MG63 (cell line): ENCODE measurements at places on chromosomes 16 and 17. TPM values are rescaled to one million over a fixed set of nuclear protein-coding genes. Genes with fewer than 3 reads are reported as not detected.

The HOXB3 gene
- 2.1 and 4.6 TPM in 2 replicates for total RNA-seq

The PAGR1 gene
- total RNA-seq, result 90.0 and 113 TPM in 2 replicates

The NEUROD2 gene
- not detected in 2 replicates for total RNA-seq

The TNFSF13 gene
- total RNA-seq, result 1.7 TPM in 1 of 2 replicates, not detected in the other

- no peak for DNase-seq
Measured at GRCh38 chr16:79316004-79316458, 284.5 kb downstream of the MAF start.

DNA sequence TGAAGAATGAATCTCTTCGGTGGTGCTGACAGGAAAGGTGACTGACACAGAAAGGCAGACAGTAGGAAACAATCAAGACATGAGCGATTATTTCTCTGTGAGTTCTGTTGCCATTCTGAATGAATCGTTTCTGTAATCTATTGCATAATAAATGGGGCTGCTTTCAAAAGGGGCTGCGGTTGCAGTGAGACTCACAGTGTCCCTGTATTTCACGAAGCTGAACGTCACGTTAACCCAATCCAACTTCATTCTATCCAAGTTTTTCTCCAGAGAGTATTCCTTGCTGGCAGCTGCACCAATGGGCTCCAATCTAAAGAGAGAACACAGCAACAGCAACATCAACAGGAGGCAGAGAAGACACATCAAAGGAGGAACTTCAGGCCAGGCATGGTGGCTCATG, 75.4 kb downstream of the DNAH3 start:
- DNase-seq, result no peak

DNA sequence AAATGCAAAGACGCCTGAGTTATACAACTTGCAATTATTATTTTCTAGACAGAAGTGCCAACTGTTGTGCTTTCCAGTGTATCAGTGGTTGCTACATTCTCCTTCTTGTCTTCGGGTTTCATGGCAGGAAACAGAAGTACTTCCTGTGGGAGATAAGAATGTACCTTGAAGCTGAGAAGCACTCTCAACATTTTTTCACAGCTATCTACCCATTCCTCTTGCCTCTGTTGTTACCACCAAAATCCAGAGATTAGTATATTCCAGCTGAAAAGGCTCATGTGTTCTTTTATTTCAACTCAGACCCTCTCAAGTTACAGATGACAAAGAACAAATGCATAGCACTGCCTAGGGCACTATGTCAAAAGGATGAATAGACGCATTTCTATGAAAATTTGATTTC, 4.8 kb upstream of the ADAT1 start:
- DNase-seq, result no peak

- no peak for DNase-seq
Measured at GRCh38 chr17:52134641-52135040, 23.9 kb downstream of the CA10 start.

DNA sequence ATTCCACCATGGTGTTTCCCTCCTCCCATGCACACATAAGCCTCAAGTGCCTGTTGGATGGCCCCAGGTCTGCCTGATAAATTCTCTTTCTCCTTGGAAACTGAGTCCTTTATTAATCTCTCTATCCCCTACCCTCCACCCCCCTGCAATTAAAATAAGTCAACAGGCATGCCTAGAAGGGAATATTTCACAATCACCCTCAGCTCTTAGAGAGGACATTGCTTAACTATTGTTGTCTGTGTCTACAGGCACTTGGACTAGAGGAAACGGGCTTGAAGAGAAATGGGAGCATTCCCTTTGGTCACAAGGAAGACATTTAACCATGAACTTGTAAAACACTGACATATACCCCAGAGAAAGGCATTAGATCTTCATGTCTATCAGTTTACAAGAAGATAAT, 39.5 kb downstream of the RCVRN start:
- no peak for DNase-seq

GRCh38 chr17:81931189-81931556, 3.6 kb upstream of the MAFG start:
- DNase-seq, result no peak

- no peak for DNase-seq
Measured at GRCh38 chr16:12903407-12904328, 2.3 kb downstream of the SHISA9 start.

- no peak for DNase-seq
Measured at GRCh38 chr17:12693640-12694039, 27.9 kb downstream of the MYOCD start.

DNA sequence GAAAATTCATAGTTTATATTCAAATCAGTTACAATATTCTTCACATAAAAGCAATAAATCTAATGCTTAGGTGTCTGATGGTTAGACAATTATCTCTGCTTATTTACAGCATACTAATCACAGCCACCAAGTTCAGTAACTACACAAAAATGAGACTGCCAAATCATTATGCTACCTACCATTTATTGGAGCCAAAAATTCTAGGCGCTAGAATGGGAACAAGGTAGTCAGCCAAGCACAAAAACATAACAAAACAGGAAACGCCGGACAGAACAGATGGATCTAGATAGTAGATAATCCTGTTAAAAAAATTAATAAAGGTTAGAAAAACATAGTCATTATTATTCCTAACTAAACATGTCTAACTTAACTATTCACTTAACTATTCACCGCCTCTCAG, 3.6 kb downstream of the ARL6IP1 start:
- no peak for DNase-seq
